ENCODE measurements at places on chromosomes 7 and 10. TPM values are rescaled to one million over a fixed set of nuclear protein-coding genes. Genes with fewer than 3 reads are reported as not detected.

LIPM gene
- not detected for polyA plus RNA-seq

TAF6 gene
- polyA plus RNA-seq: 23.3 TPM

GDF2 gene
- polyA plus RNA-seq: not detected

AGMO gene
- 0.09 TPM for polyA plus RNA-seq

KNDC1 gene
- polyA plus RNA-seq: 0.16 TPM

EPHA1 gene
- polyA plus RNA-seq: 74.6 TPM

CYP3A4 gene
- polyA plus RNA-seq: 0.16 TPM

HSPA12A gene
- 1.7 TPM for polyA plus RNA-seq

LRRTM3 gene
- not detected for polyA plus RNA-seq

CDC14C gene
- polyA plus RNA-seq: not detected

ERVW-1 gene
- polyA plus RNA-seq: not detected

RRP12 gene
- polyA plus RNA-seq: 13.7 TPM

CPA4 gene
- polyA plus RNA-seq: 8.4 TPM

IFIT2 gene
- 1.1 TPM for polyA plus RNA-seq

NCAPG2 gene
- 4.9 TPM for polyA plus RNA-seq

IMMP2L gene
- polyA plus RNA-seq: 14.5 TPM

COL13A1 gene
- 0.95 TPM for polyA plus RNA-seq

FAM25A gene
- 503 TPM for polyA plus RNA-seq

SPACDR gene
- polyA plus RNA-seq: 0.31 TPM

VWA2 gene
- 1.4 TPM for polyA plus RNA-seq

ELOVL3 gene
- polyA plus RNA-seq: not detected

CALML5 gene
- 185 TPM for polyA plus RNA-seq

NANOS1 gene
- polyA plus RNA-seq: 1.3 TPM

PNLIP gene
- 0.37 TPM for polyA plus RNA-seq

ATOH7 gene
- polyA plus RNA-seq: 0.02 TPM

WNT2 gene
- polyA plus RNA-seq: not detected

AQP1 gene
- polyA plus RNA-seq: 28.9 TPM

CACNA2D1 gene
- polyA plus RNA-seq: 1.3 TPM

SFTPA1 gene
- 0.57 TPM for polyA plus RNA-seq

RGS10 gene
- polyA plus RNA-seq: 50.4 TPM

AEBP1 gene
- polyA plus RNA-seq: 8.8 TPM

PAPOLB gene
- polyA plus RNA-seq: 0.02 TPM

TACC2 gene
- 51.8 TPM for polyA plus RNA-seq

FAM131B gene
- 0.28 TPM for polyA plus RNA-seq

CFAP70 gene
- polyA plus RNA-seq: 0.60 TPM

C7orf33 gene
- not detected for polyA plus RNA-seq

HOXA7 gene
- polyA plus RNA-seq: 1.8 TPM

VENTX gene
- polyA plus RNA-seq: 0.12 TPM

RARRES2 gene
- 39.3 TPM for polyA plus RNA-seq

FRMPD2 gene
- 0.02 TPM for polyA plus RNA-seq

MEIG1 gene
- 0.16 TPM for polyA plus RNA-seq

SPDYE1 gene
- polyA plus RNA-seq: 0.01 TPM

SEC61A2 gene
- polyA plus RNA-seq: 2.7 TPM

PTF1A gene
- polyA plus RNA-seq: not detected

ZNF33A gene
- polyA plus RNA-seq: 7.4 TPM

Data from esophagus (tissue), 2 donors.